ENCODE measurements at places on chromosomes 12 and 14.

DNA sequence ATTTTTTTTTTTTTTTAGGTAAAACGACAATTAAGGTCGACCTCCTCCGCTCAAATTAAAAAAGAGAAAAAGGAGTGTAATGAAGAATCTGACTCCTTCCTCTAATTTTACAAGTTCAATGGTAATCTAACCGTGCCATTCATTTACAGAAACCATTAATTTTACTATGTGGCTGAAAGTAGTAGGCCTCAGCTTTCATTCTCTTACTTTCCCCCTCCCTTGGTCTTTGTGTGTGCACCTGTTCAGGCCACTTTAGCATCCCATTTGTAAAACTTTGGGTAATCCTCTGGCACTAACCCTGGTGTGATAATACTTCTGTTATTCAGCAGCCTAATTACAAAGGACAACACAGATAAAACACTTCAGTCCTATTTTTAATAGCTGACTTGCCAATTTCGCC is 128.1 kb downstream of the ASCL1 start:
- no peaks in the 10 kb centered on the region for H3K36me3 ChIP-seq
- no peaks in the 10 kb centered on the region for H3K4me1 ChIP-seq
- H3K27me3 ChIP-seq = no peaks in the 10 kb centered on the region
- H3K27ac ChIP-seq = no peak overlapping the region
- DNase-seq = no peak

- H3K4me3 ChIP-seq = no peak overlapping the region
- H3K36me3 ChIP-seq = no peaks in the 10 kb centered on the region
- H3K4me1 ChIP-seq = peaks cover 29% of the 10 kb centered on the region
Measured at GRCh38 chr12:116263844-116264243, 13.6 kb downstream of the MED13L start.

DNA sequence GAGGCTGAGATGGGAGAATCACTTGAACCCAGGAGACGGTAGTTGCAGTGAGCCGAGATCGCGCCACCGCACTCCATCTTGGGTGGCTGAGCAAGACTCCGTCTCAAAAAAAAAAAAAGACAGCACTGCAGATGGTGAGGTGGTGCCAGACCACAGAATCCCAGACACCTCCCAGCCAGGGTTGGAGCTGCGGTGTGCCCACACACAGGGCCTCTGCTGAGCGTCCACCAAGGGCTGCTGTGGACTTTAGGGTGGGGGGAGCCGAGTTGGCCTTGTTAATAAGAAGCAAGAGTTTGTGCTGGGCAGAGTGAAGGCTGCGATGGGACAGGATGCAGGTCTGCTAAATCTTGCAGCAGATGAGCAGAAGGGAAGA is 14.2 kb downstream of the KMT5A start:
- H3K27ac ChIP-seq = peak overlapping the region; percentile 79
- no peaks in the 10 kb centered on the region for H3K36me3 ChIP-seq
- DNase-seq = no peak
- H3K4me3 ChIP-seq = no peak overlapping the region
- no peaks in the 10 kb centered on the region for H3K27me3 ChIP-seq
- peaks cover 31% of the 10 kb centered on the region for H3K4me1 ChIP-seq

- no peaks in the 10 kb centered on the region for H3K36me3 ChIP-seq
- peak; percentile 47 for DNase-seq
- H3K4me3 ChIP-seq = no peak overlapping the region
Measured at GRCh38 chr12:56839915-56840325, 76.8 kb downstream of the HSD17B6 start.

GRCh38 chr12:103836345-103836744 is 4.7 kb downstream of the NT5DC3 start:
- no peak for DNase-seq
- no peaks in the 10 kb centered on the region for H3K36me3 ChIP-seq
- no peak overlapping the region for H3K4me3 ChIP-seq
- H3K27ac ChIP-seq = peak overlapping the region; percentile 36

GRCh38 chr14:21367582-21368144 is 16.2 kb downstream of the SUPT16H start:
- no peak overlapping the region for H3K27ac ChIP-seq
- no peaks in the 10 kb centered on the region for H3K27me3 ChIP-seq
- no peak overlapping the region for H3K4me3 ChIP-seq
- no peak for DNase-seq

- peaks cover 4% of the 10 kb centered on the region for H3K27me3 ChIP-seq
- H3K27ac ChIP-seq = no peak overlapping the region
- no peak for DNase-seq
- no peak overlapping the region for H3K4me3 ChIP-seq
- no peaks in the 10 kb centered on the region for H3K4me1 ChIP-seq
Measured at GRCh38 chr12:119147847-119148448, 30.8 kb upstream of the HSPB8 start.

- H3K4me1 ChIP-seq = peaks cover 5% of the 10 kb centered on the region
- H3K36me3 ChIP-seq = no peaks in the 10 kb centered on the region
- no peak overlapping the region for H3K27ac ChIP-seq
- H3K27me3 ChIP-seq = no peaks in the 10 kb centered on the region
Measured at GRCh38 chr14:60163693-60164092, 1.5 kb downstream of the DHRS7 start.

DNA sequence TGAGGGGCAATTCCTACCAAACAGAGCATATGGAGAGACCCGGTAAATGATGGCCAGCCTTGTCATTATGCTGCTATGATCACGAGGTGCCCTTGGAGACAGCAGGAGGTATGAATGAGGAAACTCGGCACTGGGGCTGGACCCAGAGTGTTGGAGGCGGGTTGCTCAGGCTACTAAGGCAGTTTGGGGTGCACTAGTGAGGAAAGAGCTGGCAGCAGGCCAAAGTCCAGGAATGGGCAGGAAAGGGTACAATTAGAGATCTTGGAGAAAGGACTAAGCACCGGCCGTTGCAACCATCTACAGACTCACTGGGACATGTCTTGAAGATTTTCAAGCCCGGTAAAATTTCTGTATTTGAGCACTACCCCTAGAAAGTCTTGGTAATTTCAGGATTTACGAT is 54.3 kb downstream of the CD9 start:
- H3K36me3 ChIP-seq = no peaks in the 10 kb centered on the region
- no peak overlapping the region for H3K4me3 ChIP-seq
- no peaks in the 10 kb centered on the region for H3K4me1 ChIP-seq
- H3K27me3 ChIP-seq = no peaks in the 10 kb centered on the region
- no peak for DNase-seq

DNA sequence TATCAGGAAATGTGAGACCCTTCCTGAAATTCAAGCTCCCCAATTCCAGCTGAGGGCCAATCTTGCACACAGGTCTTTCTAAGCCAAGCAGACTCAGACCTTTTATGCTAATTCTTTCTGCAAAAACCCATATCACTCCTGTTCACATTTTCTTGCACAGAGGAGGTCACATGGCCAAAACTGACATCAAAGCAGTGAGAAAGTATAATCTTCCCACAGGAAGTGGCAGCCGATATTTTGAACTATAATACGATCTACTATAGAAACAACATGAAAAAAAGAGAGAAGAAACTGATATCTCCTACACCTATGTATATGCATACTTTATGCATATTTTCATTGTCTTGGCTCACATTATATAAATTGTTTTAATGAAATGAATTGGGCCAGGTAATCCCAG is 132.9 kb upstream of the SSTR1 start:
- DNase-seq = no peak
- H3K27me3 ChIP-seq = no peaks in the 10 kb centered on the region
- H3K4me3 ChIP-seq = no peak overlapping the region
- H3K27ac ChIP-seq = no peak overlapping the region

DNA sequence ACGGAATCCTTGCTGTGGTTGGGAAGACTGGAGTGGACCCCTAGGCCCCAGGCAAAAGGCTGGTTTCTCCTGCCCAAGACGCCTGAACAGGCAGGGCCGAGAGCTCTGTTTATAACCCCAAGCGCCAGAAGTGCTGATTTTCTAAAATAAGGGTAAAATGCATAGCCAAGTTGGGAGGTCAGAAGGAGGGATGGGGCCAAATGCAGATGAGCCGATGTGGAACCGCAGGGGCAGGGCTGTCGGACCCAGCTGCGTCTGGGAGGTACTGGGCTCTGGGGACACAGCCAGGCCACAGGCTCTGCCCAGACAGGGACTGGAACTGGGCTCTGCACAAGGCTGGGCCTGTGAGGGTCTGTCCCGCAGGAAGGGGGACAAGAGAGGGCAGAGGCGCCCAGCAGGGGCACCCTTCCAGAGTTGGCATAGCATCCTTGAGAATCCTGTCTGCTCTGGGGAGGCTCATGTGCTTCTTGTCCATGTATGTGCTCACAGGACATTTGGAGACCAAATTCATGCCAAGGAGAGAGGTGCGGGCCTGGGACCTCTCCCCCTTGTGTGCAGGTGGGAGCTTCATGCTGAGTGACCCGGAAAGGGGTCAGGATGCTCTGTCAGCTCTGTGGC is 49.1 kb downstream of the JAG2 start:
- no peaks in the 10 kb centered on the region for H3K4me1 ChIP-seq
- no peak for DNase-seq
- no peaks in the 10 kb centered on the region for H3K36me3 ChIP-seq

- H3K27me3 ChIP-seq = no peaks in the 10 kb centered on the region
- no peaks in the 10 kb centered on the region for H3K4me1 ChIP-seq
- H3K4me3 ChIP-seq = no peak overlapping the region
- H3K36me3 ChIP-seq = peaks cover 86% of the 10 kb centered on the region
- DNase-seq = no peak
Measured at GRCh38 chr12:120159509-120160237, 34.8 kb downstream of the GCN1 start.

- H3K4me3 ChIP-seq = no peak overlapping the region
- H3K27ac ChIP-seq = no peak overlapping the region
- peaks cover 26% of the 10 kb centered on the region for H3K36me3 ChIP-seq
- no peaks in the 10 kb centered on the region for H3K4me1 ChIP-seq
- no peak for DNase-seq
Measured at GRCh38 chr12:112219195-112219594, 93.8 kb downstream of the TRAFD1 start.

DNA sequence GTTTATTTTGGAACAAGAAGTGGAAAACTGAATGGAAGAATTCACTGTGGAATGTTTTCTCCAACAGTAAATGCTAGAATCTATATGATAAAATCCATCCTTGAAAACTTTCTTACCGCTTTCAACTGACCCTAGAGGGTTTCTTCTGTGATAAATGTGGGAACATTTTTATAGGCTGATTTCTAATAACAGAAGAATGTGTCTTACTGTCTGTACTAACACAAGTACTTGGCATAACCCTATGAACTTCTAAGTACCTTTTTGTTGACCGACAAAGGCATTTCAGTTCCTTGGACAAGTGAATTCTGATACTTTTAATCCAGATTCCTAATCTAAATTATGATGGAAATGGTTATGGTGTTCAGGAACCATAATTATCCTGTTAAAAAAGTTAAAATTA is 1109.7 kb upstream of the FLRT2 start:
- DNase-seq = no peak
- H3K36me3 ChIP-seq = no peaks in the 10 kb centered on the region
- no peaks in the 10 kb centered on the region for H3K4me1 ChIP-seq
- no peak overlapping the region for H3K27ac ChIP-seq
- no peaks in the 10 kb centered on the region for H3K27me3 ChIP-seq

DNA sequence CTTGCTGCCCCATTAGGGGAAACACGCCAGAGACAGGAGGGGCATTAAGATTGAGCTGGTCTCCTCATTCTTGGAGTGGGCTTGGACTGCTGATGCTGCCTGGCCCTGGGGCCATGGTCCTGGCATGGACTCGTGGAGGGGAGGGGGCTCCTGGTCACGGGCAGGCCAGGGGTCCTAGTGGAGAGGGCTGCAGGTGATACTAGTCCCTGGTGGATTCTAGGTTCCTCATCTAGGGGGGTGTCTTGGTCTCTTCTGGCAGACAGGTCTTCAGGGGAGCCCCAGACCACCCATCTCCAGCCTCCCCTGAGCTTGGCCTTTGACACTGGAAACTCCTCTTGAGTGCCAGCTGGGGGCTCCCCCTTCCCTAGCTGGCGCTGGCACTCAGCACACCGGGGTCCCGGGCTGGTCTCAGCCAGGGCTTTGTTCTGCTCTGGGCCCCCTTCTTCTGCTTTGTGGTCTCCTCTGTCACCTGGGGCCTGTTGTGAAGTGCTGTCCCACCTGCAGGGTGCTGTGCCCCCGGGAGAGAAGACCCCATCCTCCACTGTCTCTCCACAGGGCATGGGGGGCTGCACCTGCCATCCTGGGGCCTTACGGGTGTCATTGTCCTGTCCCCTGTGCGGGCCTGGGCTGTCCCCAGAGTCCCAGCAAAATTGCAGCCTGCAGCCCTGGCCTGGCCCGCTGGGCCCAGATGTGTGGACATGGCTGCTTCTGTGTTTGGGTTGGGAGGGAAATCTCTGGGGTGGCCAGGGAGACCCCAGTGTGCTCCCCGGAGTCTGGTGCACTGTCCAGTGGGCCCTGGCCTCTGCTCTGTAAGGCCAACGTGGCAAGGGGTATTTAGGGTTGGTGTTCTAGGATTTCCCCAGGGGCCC is 2.3 kb downstream of the KIF26A start:
- no peaks in the 10 kb centered on the region for H3K36me3 ChIP-seq
- no peak for DNase-seq
- H3K27me3 ChIP-seq = peaks cover 42% of the 10 kb centered on the region
- H3K4me1 ChIP-seq = peaks cover 41% of the 10 kb centered on the region
- no peak overlapping the region for H3K4me3 ChIP-seq

GRCh38 chr12:124380796-124381455 is 86.0 kb downstream of the RFLNA start:
- peaks cover 34% of the 10 kb centered on the region for H3K4me1 ChIP-seq
- H3K4me3 ChIP-seq = no peak overlapping the region
- H3K27ac ChIP-seq = peak overlapping the region; percentile 84
- DNase-seq = no peak
- no peaks in the 10 kb centered on the region for H3K27me3 ChIP-seq

- H3K36me3 ChIP-seq = no peaks in the 10 kb centered on the region
- H3K27me3 ChIP-seq = no peaks in the 10 kb centered on the region
- H3K4me3 ChIP-seq = no peak overlapping the region
- H3K4me1 ChIP-seq = no peaks in the 10 kb centered on the region
- no peak overlapping the region for H3K27ac ChIP-seq
Measured at GRCh38 chr12:125159702-125160101, 94.5 kb downstream of the AACS start.

DNA sequence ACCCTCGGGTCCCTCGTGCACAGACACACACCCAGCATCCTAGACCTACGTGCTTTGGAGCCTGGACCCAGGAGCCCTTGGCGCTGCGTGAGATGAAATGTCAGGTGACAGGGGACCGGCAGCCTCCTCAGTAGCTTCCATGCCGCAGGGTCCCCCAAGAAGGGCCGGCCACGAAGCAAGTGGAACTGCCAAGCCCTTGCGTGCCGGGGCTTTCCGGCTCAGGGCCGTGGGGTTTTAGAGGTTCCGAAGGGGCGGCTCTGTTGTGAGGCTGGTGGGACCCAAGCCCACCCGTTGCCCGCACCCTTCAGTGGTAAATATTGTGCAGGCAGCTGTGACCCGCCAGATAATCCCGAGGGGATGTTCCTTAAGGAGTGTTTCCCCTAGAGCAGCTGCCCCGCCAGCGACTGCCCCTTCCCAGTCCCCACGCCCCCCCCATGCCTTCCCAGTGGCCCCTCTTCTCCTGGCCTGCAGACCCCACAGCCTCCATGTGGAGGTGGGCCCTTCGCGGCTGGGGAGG is 133.7 kb downstream of the ADGRD1 start:
- H3K27ac ChIP-seq = no peak overlapping the region
- no peaks in the 10 kb centered on the region for H3K27me3 ChIP-seq
- no peaks in the 10 kb centered on the region for H3K4me1 ChIP-seq

- DNase-seq = no peak
- no peaks in the 10 kb centered on the region for H3K27me3 ChIP-seq
Measured at GRCh38 chr12:55362675-55363074, at the start of gene OR6C75. Gene OR6C75, plus strand, starts transcription at chr12:55362975. Its CDS starts 2,136 bp downstream, at chr12:55365111.

- H3K27me3 ChIP-seq = no peaks in the 10 kb centered on the region
- DNase-seq = no peak
- no peak overlapping the region for H3K27ac ChIP-seq
- no peak overlapping the region for H3K4me3 ChIP-seq
Measured at GRCh38 chr14:104337351-104337750, 199.0 kb downstream of the KIF26A start.

GRCh38 chr14:70013271-70013873 is 134.2 kb downstream of the SMOC1 start:
- DNase-seq = peak; percentile 52
- H3K4me3 ChIP-seq = no peak overlapping the region
- no peaks in the 10 kb centered on the region for H3K36me3 ChIP-seq
- no peaks in the 10 kb centered on the region for H3K4me1 ChIP-seq
- H3K27ac ChIP-seq = no peak overlapping the region
- H3K27me3 ChIP-seq = no peaks in the 10 kb centered on the region
